ENCODE measurements at places on chromosomes 2 and 18. TPM values are rescaled to one million over a fixed set of nuclear protein-coding genes. Genes with fewer than 3 reads are reported as not detected.

Gene AMER3
- not detected for total RNA-seq

Gene PRKAG3
- not detected for total RNA-seq

Gene HMSD
- 2.0 TPM for total RNA-seq

Gene IKZF2
- total RNA-seq, result 66.4 TPM

Gene SERPINB11
- 7.1 TPM for total RNA-seq

Gene PMAIP1
- 11.6 TPM for total RNA-seq

Gene EMILIN1
- total RNA-seq, result 3.0 TPM

Gene FABP1
- not detected for total RNA-seq

Gene B4GALT6
- 2.9 TPM for total RNA-seq

Gene EPB41L3
- total RNA-seq, result 16.3 TPM

Gene PNKD
- total RNA-seq, result 30.9 TPM

Gene SIX3
- total RNA-seq, result not detected

Gene CHRND
- total RNA-seq, result not detected

Gene BOLL
- not detected for total RNA-seq

Gene SPEG
- 3.8 TPM for total RNA-seq

Gene PPP1R7
- total RNA-seq, result 74.7 TPM

Gene TMEM247
- total RNA-seq, result not detected

Gene TUBA3E
- not detected for total RNA-seq

Gene UGT1A4
- total RNA-seq, result 0.80 TPM

Gene IRS1
- 13.9 TPM for total RNA-seq

Gene MBD2
- 175 TPM for total RNA-seq

Gene C2orf66
- total RNA-seq, result not detected

Gene POU3F3
- not detected for total RNA-seq

Gene MAP3K20
- 21.3 TPM for total RNA-seq

Gene ANKRD62
- 0.48 TPM for total RNA-seq

Gene CAVIN2
- total RNA-seq, result 8.7 TPM

Gene ELAC1
- 5.5 TPM for total RNA-seq

Gene CARF
- 6.6 TPM for total RNA-seq

Gene E2F6
- 5.0 TPM for total RNA-seq

Gene SLC4A3
- 3.0 TPM for total RNA-seq

Gene SPC25
- total RNA-seq, result 6.0 TPM

Gene FEV
- total RNA-seq, result not detected

Gene SLC11A1
- total RNA-seq, result 3.5 TPM

Gene DSG4
- not detected for total RNA-seq

Gene AKAIN1
- total RNA-seq, result not detected

Gene GKN2
- not detected for total RNA-seq

Gene CNDP1
- not detected for total RNA-seq
